MCF 10A (cell line): ENCODE measurements at places on chromosomes 5 and 9.
A peak's percentile ranks its signal among the peaks of the same experiment; 100 is the strongest.

DNA sequence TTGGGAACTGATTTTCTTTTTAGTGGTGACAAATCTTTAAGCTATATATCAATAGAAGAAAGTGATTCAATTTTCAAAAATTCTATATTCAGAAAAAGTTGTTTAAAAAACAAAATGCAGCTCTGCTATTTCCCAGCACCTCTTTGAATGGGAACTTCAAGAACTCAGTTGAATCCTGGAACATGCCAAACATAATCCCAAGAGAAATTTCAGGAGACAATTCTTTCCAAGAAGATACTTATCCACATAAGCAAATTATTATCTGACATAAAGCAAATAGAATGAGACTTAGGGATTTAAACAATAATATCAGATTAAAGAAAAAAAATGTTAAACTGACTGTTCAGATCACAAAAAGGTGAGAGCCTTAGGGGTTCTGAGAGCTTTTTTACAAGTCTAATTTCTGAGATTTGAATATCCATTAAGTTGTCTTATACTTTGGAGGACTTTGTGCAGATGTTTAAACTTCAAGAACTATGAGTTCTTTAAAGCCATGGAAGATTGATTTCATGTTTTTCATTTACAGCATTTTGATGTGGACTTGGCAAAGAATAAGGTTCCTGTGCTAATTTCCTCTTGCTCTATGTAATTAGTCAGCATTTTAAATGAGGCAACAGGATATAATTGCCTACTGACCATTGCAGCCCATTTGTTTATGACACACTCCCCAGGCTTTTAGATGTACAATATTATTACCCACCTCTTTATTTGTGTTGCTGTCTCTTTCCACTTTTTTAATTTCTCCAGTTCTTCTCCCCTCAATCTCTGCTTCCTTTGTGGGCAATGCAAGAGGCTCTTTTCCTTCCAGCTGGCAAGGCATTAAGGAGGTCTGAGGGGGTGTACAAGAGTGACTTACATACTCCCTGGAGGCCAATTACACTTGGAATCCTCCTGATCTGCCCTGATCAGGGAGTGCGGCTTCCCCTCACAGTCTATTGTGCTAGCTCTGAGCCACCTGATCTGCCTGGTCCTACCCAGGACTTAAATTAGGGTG lies 419.1 kb downstream of the NR2F1-AS1 start:
- DNase-seq = peak; percentile 30

DNA sequence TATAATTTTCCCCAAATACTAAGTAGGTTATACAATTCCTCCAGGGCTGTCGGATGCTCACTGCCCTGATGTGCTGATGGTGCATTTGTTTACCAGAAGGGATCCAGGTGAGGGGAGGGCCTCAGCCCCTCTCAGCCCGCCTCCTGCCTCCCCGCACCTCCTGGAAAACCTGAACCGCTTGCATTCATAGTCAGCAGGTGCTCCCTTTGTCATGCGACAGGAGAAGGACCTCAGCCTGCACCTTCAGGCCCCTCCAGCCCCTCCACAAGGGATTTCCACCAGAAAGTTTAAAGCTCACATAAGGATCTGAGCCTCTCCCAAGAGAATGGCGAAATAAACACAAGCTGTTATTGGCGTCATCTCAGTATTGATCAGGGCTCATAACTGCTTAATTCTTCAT lies 36.5 kb upstream of the NTNG2 start:
- no peak for DNase-seq

GRCh38 chr5:170818232-170818631 lies 34.7 kb downstream of the GABRP start:
- no peak for DNase-seq

GRCh38 chr9:116172216-116172615 lies 18.6 kb downstream of the PAPPA start:
- DNase-seq = no peak

DNA sequence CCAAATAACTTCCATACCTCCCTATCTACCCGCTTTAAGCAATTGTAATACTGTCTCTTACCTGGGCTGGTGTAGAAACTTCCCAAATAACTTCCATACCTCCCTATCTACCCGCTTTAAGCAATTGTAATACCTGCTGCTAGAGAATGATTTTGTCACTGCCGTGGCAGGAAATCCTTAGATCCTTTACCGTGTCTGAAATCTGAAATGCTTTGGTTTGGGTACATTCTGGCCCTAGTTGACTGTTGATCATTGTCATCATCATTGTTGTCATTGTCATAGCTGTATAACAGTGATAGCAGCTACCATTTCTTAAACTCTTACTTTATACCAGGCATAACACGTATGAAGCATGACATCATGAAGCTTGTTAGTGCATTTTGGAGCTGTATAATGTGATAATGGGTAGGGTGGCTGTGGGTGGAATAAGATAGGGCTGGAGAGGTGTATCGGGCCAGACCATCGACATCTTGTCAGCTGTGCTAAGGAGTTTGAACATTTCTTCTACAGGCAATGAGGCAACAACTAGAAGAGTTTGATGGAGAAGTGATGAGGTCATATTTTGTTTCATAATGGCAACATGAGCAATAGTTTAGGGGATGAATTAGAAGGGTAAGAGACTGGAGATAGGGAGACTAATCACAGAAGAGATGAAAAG lies 15.7 kb downstream of the PIP5K1B start:
- DNase-seq = no peak

DNA sequence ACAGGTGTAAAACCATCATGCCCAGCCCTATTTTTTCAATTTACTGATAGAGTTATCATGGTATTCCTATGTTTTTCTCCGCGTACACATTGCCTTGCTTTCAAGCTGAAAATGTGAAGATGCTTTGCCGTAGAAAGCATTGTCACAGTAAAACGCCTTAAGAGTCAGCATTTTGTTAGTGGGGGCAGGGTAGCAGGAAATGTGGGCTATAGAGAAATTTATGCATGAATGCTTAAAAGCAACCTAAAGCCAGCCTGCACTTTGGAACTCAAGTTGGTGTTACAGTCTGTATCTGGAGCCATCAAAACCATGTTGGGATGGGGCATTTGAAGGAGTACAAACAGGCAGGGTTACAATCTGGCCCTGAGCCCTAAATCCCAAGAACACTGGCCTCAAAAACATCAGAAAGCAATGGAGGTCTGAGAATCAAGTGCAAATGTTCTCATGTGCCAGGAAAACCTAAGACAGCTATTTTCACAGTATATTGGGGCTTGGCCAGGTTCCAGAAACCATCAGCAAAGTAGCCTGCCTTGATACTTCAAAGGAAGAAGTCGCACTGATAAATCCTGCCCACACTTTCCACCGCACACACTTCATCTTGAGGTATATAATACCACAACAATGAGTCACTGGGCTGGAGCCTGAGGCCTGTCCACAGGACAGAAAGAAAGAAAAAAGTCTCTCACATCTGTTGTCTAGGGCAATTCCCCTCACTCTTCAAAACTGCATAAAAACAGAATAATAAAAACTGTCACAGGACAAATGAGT lies 313.8 kb downstream of the ENC1 start:
- DNase-seq = peak; percentile 92

DNA sequence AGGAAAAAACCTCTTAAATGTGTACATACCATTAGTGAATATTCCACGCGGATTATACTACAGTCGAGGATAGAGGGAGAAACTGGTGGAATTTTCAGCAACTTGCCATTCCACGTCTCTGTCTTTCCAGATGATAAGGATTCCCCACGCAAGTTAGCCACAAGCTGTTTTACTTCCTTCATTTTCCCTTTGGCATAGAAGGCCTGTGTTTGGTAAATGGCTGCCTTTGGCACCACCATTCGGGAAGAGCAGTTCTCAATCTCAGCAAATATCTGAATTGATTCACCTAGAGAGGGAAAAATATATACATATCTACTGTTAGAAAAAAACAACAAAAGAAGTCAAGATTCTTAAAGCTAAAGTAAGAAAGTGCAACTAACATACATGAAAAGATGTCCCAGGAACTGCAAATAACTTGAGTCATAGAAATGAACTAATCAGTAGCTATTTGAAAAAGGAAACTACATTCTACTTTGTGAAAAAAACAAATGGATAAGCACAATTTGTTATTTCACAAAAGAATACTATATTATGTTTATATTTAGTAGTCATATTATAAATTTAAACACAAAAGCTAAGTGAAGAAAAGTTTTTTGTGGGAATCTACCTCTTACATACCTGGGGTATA lies 8.1 kb downstream of the ARRDC3 start:
- DNase-seq = no peak

DNA sequence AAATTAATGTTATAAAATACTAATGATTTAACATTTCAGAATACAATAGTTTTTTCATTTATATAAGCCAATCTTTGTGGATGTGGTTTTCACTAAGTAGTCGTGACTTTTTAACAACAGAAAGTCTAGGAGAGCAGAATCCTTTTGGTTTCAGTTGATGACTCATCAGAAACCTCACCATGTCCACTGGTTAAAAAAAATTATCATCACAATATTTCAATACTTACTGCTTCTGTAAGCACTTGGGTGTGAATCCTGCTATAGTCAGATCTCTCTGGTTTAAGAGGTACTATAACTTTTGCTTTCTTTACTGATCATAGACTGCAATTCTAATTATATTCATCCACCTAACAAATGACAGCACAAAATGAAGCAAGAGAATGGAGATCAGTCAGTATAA lies 77.2 kb downstream of the MRPS30 start:
- DNase-seq = peak; percentile 56

GRCh38 chr9:4537581-4537980 lies 47.3 kb downstream of the SLC1A1 start:
- DNase-seq = no peak

- no peak for DNase-seq
These were observed 62.8 kb downstream of the TRPM3 start for GRCh38 chr9:71058660-71059059.

- DNase-seq = no peak
These were observed 23.9 kb upstream of the PPP3R2 start for GRCh38 chr9:101618698-101619097.

DNA sequence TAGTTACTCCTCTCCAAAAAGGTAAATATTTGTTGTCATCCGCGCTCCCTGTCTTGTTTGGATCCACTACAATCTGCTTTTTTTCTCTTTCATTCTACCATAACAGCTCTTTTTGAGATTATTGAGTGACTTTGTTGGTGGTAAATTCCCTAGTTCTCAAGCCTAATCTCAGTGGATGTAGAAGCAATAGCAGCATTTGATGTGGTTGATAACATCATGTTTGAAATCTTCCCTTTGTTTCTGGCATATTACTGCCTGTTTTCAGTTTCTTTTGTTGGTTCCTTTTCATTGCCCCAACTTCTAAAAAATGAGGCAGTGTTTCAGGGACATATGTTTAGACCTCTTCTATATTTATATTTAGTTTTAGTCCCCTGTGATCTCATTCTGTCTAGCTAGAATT lies 8.9 kb downstream of the CDC42SE2 start:
- DNase-seq = no peak

- no peak for DNase-seq
These were observed 1020.2 kb downstream of the NR2F1-AS1 start for GRCh38 chr5:92560698-92561401.

- no peak for DNase-seq
These were observed 87.3 kb upstream of the LMX1B start for GRCh38 chr9:126526218-126527108.

- no peak for DNase-seq
These were observed 524 bp downstream of the MEGF10 start for GRCh38 chr5:127290946-127291693.

DNA sequence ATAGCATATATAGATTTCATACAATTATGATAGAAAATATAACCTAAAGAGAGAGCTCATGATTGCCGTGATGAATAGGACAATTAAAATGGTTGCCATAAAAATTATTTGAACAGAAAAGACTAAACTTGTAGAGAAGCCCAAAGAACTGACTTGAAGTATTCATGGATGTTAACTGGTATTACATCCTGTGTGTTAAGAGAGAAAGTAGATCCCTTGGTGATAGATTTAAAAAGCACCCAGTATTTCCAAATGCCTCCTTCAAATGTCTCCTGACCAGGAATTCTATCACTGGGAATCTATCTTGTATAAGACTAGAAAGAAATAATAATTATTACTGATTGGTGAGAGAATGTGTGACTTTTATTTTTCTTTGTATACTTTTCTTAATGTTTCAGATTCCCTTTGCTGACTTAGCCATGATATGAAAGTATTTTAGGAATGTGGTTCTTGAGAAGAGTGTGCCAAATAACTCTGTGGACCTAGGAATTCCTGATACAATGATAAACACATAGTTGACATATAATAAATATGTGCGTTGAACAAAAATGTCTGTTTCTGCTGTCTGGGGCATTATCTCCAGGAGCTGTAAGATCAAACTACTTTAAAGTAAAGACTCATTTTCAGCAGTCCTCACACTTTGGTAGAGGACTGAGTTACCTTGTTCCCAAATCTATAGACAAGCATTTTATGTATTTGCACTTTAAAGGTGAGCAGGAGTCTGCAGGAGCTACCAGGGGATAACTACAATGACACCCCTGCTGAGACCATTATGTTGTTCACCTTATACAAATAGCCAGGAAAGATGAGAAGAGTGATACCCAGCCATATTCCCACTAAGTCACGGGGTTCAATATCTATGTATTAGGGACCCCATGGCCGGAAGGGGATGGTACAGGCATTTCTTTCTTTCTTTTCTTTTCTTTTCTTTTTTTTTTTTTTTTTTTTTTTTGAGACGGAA lies 211.1 kb upstream of the TLE4 start:
- DNase-seq = peak; percentile 3

GRCh38 chr5:72293495-72294055 lies 26.5 kb downstream of the MRPS27 start:
- no peak for DNase-seq

- peak; percentile 57 for DNase-seq
These were observed 2.2 kb downstream of the DNAJB5 start for GRCh38 chr9:34991607-34992375.

DNA sequence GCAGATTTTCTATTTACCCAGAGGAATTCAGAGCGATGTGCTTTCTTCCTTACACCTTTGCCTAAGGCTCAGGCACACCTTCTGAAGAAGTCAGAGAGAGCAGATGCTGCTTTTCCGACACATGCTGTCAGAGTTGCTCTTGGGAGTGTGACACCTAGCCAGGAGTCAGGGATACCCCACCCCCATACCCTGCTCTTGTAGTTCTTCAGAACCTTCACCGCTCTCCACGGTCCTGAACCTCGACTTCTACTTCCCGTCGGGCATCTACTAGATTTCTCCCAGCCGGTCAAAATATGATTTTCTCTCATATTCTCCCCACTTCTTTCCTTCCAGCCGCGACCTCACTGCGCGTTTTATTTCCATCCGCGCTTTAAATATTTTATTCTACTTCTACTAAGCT lies 1.7 kb downstream of the GRIN3A start:
- DNase-seq = no peak

- no peak for DNase-seq
These were observed 1.8 kb downstream of the TCF7 start for GRCh38 chr5:134116286-134116685.
